ENCODE measurements at places on chromosomes 1 and 21.

DNA sequence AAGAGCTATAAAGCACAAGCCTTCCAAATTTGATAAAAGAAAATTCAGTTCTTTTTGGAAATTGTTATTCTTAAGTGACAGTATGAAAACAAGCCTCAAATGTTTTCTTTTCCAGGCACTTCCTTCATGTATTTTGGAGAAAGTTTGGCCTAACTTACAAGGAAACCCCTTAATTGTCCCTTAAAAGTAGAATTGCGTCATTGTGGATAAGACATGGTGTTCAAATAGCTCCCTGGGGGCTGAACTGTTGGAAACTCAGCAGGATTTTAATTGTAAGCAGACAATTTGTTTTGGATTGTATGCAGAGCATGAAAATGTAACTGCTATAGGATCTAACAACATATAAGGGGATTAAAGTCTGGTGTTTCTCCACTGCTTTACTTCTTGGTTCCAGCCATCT is 35.4 kb upstream of the FGGY start:
- peak; percentile 65 for DNase-seq

GRCh38 chr1:181525104-181525721 is 41.9 kb downstream of the CACNA1E start:
- no peak for DNase-seq

DNA sequence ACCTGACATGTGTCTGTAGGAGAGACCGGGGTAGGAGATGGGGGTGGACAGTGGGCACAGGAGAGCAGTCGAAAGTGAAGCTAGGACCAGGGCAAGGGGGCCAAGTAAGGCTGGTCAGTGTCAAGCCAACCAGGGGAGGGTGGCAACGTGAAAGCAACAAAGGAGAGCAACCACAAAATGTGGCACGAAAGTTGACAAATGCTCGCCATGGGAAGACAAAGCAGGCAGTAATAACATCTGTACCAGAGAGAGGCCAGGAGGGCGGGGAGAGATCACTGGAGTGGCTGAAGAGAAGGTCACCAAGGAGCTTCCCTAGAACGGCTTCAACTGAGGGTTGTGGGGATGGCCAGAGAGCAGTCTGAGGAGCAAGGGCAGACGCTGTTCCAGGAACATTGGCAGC is 17.0 kb downstream of the QSOX1 start:
- DNase-seq: no peak

DNA sequence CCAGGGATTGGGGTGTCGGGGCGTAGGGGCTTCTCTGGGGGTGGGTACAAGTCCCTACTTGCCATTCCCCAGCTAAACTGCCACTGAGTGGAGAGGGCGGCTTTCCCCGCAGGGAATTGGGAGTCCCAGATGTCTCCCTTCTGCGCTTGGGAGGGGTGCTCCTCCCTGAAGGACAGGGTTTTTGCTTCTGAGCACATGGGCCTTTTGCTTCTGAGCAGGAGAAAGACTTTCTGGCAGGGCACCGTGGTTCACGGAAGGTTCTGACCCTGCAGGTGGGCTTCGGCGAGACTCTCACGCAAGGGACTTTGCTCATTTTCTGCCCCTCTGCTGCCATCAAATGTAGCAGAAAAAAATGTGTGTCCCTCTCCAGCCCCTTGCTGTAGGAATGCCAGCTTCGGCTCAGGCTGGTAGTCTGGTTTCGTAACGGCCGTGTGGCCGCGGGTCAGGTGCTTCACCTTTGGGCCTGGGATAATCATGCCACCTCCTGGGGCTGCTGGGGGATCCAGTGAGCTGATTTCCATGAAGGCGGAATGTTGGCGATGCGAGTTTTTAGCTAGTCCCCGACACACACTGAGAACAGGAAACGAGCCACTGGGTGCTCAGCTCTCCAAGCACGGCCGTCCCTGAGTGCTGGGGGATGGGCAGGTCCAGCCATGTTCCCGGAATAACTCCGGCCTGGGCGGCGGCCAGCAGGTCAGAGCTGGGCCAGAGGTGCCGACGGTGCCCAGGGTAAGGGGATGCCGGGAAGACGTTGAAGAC is 364.0 kb downstream of the CAMTA1 start:
- no peak for DNase-seq

DNA sequence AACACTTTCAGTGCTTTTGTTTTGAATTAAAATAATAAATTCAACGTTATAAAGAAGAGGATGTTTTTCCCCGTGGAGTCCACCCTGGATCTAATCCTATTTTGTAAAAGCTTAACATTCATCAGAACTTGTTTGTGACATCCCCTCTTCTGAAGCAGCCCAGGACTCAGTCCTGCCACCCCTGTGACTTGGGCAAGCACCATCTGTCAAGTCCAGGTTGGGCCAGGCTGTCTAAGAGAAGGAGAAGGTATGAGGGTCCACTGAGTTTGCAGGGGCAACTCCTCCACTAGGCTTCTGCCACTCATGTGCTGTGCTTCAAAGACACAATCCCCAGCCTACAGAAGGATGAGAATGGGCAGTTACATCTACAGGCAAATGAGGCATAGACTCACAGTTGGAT is 59.7 kb downstream of the MT1HL1 start:
- no peak for DNase-seq

- DNase-seq: no peak
Measured at GRCh38 chr1:13517193-13517812, 3.5 kb upstream of the LRRC38 start.

DNA sequence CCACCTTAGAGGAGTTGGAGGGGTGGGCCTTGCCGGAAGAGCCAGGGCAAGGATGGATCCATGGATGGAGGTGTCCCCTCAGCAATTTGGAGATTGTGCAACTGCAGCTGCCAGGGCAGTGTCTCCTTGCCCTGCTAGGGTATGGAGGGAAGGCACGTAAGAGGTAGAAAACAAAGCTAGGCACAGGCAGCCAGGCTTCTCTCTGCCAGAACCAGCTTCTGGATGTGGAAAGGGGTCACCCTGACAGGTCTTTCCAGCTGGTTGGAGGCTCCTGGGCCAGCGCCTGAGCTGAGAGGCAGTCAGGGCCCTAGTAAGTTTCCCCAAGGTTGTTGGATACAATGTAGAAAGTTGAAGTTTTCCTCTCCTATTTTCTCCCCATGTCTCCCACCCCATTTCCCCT is 15.2 kb upstream of the SLC25A34 start:
- DNase-seq: no peak

- DNase-seq: no peak
Measured at GRCh38 chr21:21286170-21286798, 288.1 kb downstream of the NCAM2 start.

DNA sequence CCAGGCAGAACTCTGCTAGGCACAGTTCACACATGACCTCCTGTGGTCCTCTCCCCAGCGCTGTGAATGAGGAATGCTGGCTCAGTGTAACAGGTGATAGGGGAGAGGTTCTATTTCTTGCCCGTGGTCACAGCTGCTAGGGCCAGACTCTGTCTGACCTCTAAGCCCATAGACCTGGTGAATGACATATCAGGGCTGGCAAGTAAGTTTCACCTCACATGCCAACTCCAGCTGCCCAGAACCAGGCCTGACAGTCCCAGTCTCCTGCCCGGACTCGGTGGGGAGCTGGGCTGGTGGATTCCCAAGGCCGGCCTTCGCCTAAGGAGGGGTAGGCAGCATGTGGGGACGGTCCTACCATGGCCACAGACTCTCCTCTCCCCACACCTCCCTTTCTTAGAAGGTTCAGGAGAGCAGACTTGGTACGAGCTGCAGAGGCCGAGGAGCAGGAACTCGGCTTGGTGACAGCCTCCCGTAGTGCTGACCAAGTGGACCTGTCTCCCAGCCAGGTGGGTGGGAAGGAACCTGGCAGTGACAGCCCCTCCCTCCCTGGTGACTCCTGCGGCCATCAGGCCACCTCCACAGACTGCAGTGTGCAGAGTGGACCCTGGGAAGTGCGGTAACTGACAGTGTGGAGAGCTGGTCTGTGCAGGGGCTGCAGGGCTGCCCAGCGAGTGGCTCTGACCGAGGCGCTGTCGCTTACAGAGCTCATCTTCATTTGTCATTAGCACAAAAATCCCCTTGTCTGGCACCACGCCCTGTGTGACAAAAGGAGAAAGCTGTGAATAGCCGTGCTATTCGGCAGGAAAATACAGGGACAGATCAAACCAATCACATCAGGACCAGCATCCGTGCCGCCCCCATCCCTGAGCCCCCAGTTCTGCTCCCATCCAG is 74.6 kb downstream of the SCCPDH start:
- DNase-seq: no peak

DNA sequence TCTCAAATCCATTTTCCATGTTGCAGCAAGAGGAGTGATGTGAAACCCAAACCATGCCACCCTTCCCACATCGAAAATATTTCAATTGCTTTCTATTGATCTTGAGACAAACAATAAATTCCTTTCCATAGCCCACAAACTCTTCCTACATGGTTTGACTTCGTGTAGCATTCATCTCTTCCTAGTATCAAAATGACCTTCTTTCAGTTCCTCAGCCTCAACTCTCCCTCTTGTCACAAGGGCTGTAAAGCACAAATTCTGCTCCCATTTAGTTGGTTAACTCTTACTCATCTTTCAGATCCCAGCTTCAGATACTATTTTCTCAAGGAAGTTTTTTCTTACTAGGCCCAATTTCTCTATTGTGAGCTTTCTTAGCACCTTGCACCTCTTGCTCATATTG is 99.0 kb downstream of the ZNF281 start:
- no peak for DNase-seq

- peak; percentile 24 for DNase-seq
Measured at GRCh38 chr1:170267317-170267716, 121.6 kb downstream of the NTMT2 start.

DNA sequence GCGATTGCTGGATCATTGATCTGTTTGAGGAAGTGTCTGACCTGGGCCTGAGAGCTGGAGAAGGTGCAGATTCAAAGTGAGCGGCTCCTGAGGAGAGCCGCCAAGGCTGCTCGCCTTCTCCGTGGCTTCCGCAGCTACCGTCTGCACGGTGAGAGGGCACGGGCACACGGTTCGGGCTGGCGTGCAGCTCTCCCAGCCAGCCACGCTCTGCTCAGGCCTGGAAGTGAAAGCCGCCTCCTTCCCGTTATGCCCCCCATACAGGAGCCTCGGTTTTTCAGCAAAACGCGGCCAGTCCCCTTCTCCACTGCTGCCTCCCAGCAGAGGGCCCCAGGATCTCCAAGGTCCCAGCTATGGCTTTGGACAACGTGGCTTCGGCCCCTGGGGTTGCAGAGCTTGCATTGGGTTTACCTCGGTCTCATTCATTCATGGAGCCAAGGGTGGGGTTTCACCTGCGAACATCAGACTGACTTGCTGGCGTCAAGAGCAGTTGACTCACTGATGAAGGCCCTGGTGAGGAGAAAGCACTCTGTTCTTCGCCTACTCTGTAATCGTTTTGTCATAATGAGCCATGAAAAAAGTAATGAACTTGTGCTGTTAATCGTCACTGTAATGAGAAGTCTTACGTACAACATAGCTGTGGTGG is 24.4 kb upstream of the PDXK start:
- no peak for DNase-seq

DNA sequence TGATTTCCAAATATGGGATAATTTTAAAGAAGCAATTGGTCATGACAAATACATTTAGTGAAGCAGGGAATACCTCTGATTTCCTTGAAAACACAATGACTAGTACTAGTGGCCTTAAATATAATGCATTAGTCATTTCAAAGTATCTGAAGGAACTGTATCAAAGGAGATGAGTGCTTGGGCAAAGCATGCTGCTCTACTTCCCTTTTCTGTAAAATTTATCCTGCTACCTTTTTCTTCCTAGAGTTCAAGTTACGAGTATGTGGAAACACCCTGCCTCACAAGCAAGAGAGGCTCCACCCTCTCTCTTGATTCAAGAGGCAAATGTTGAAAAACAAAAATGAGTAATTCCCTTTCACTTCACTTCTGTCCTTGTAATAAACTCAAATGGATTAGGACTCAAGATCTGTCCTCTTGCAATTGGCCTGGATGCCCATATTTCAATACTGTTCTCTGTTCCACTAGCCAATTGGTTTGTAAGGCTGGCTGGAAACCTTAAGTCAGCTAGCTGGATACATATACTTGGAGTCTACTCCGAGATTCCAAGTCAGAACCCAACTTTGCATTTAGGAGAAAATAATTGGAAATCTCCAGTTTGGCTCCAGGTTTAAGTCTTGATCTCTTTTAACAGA is 92.5 kb downstream of the CDC42BPA start:
- peak; percentile 20 for DNase-seq

DNA sequence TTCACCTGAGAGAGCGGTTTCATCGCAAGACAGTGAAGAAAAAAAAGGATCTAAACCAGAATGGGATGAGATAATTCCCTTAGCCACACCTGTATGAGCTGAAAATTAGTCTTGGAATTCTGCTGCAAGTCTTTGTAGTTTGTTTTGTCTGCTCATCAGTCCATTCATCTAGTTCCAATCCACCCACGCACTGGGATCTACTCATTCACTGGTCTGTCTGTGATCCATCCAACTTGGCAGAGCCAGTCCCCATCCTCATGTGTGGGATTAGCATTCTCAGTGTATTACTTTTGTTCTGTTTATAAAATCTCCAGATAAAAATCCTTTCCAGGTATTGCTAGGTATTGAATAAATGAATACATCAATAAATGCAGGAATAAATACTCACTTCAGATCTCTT is 266.5 kb upstream of the USP24 start:
- DNase-seq: no peak

DNA sequence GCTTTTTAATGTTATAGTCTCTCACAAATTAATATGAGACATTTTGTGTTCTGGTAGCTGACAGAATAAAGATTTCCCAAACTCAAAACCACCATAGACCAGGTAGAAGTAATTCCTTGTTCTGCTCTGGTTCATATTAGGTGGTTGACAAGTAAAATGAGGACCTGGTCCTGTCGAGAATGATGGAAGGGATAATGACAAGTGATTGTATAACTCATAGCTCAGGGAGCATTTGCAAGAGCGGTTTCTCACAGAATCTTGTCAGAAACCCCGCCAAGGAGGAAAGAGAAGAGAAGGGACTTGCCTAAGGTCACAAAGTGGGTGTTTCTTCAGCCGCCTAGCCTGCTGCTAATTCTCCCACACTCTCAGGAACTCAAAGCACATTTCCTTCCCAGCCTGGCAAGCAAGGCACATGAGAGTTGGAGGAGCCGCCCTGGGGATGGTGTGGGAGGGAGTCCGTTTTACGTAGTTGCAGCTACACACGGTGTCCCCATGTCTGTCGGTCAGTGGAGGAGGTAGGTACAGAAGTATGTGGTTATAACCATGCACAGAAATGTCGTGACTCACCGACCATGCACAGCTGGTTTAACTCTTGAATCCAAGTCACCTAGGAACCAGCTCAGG is 46.5 kb downstream of the SAMD13 start:
- DNase-seq: no peak

GRCh38 chr1:204287466-204287891 is 72.2 kb downstream of the PLEKHA6 start:
- no peak for DNase-seq

DNA sequence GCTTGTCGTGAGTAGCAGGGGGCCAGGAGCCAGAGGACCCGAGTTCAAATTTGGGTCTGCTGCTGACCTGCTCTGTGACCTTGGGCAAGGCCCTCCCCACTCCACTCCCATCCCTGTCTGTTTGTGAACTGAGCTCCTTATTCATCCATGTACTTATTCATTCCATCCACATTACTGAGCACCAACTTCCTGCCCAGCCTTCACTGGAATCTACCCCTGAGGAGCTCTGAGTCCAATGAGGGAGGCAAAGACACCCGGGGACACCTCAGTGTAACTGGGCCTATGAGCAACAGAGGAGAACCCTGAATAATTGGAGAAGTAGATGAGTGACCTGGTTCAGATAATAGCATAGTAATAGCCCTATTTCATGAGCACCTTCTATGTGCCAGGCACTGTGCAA is 8.9 kb downstream of the BSND start:
- no peak for DNase-seq

GRCh38 chr1:246641394-246641793 is 75.1 kb downstream of the CNST start:
- DNase-seq: no peak

GRCh38 chr1:214154596-214155292 is 126.2 kb upstream of the SMYD2 start:
- no peak for DNase-seq
